Muscle of back (tissue), 13 donors: ENCODE measurements at places on chromosomes 1 and 21.

GRCh38 chr1:76292418-76293184 lies 218.1 kb downstream of the ST6GALNAC3 start:
- no peak for DNase-seq

GRCh38 chr1:16090076-16090826 lies 16.8 kb upstream of the FAM131C start:
- no peak for DNase-seq

GRCh38 chr21:28949318-28949717 lies 43.4 kb downstream of the LTN1 start:
- DNase-seq: no peak

DNA sequence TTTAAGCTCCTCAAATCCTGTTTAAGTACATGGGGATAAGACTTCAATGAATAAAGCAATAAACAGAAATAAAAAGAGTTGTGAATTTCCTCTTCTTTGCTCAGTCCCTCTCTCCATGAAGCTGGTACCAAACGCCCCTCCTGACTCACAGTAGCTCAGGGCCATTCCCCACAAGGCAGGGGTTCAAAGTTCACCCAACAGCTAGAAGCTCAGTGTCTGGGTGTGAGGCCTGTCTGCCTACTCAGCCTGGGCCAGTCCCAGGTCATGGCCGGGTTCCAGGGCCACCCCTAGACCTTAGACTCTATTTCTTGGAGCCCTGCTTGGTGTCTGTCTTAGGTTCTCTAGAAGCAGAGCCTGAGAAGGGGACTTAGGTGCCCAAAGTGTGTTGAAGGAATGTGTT lies 251.5 kb downstream of the GRIK3 start:
- no peak for DNase-seq

GRCh38 chr1:236016782-236017400 lies 48.0 kb downstream of the NID1 start:
- no peak for DNase-seq

- no peak for DNase-seq
Observed at GRCh38 chr21:45962531-45963231, 18.9 kb upstream of the COL6A1 start.

GRCh38 chr1:236868625-236869467 lies 73.8 kb downstream of the MTR start:
- DNase-seq: no peak

GRCh38 chr1:25875856-25876692 lies 566 bp upstream of the PAQR7 start:
- DNase-seq: no peak

- no peak for DNase-seq
Observed at GRCh38 chr1:208204779-208205178, 39.4 kb downstream of the PLXNA2 start.
